ENCODE measurements at places on chromosomes 5 and 9.
A peak's percentile ranks its signal among the peaks of the same experiment; 100 is the strongest.

DNA sequence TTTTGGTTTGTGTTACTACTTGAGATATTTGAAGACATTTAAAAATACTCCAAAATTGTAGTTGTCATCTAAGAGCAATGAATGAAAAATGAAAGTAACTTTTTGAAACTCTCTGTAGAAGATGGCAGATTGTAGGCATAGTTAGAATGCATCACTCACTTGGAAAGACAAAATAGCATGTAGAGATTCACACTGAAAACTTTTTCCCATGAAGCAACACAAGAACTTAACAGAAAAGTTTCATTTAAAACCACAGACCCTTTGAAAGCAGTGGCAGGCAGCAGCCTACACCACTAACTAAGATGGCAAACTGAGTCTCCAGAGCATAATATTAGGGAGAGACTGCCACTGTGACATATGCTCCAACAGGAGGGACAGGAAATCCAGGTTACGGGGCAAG, 18.9 kb upstream of the FAM174A start:
- DNase-seq: peak; percentile 13

DNA sequence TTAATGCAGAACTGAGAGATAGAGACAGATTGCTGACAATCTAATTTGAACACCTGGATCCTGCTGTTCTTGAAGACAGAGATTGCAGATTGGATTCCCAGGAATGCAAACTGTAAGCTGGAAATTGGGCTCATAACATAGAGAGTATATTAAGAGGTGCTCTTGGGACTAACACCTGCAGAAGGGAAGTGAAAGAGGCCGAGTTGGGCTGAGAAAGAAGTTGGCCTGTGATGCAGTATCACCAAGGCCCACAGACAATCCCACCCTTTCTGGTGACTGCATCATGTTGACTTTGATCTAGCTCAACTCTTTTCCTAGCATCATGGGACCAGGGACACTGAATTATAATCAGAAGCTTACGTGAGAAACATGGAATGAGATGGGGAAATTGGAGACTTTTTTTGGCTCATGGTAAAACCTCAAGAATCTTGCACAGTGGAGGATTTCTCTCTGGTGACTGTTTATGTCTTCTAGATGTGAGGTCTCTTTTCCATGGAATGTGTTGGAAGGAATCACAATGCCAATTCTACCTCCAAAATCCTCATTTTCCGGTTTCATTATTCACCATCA, 36.5 kb upstream of the NUDT12 start:
- DNase-seq: no peak

- DNase-seq: peak; percentile 27
Measured at GRCh38 chr5:101678481-101679193, 617.4 kb downstream of the SLCO4C1 start.

- DNase-seq: no peak
Measured at GRCh38 chr9:137764171-137764671, 113.4 kb upstream of the CACNA1B start.

GRCh38 chr9:12705738-12706391, 12.7 kb downstream of the TYRP1 start:
- no peak for DNase-seq

DNA sequence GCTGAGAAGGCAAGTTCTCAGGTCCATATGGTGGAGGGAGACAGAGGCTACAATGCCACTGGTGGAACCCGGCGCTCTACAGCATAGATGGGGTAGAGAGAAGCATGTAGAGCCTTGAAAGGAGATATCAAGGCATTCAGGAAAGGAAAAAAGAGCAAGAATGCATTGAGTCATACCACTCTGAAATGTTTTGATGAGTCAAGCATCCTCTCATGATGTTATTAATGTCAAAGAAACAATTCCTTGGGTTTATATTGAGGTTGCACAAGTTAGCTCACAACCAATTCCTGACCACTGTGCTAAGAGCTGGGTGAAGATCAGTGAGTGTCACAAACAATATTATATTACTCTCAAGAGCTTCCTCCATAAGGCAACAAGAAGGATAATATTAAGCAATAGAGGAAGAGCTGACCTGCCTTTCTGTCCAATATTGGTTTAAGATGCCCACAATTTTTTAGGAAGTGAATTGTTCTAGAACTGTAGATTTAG, 178.0 kb downstream of the RFK start:
- DNase-seq: no peak

DNA sequence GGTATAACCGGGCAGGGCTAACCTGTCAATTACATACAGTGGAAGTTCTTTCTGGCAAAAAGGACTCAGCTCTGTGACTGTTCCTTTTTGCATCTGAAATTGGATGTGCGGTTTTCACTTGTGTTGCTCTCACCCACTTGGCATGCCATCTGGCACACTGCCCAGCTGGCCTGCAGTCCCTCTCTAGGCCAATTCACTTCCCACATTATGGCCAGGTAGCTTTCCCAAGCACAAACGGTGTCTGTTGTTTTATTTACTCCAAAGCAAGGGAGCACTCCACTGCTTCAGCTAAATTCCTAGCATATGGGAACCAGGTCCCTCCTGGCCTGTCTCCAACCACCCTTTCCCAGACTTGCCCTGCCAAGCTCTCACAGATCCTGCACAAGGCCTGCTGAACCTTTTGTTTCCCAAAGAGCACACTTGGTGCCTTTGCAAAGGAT, 132.5 kb downstream of the SEMA6A start:
- peak; percentile 5 for DNase-seq

DNA sequence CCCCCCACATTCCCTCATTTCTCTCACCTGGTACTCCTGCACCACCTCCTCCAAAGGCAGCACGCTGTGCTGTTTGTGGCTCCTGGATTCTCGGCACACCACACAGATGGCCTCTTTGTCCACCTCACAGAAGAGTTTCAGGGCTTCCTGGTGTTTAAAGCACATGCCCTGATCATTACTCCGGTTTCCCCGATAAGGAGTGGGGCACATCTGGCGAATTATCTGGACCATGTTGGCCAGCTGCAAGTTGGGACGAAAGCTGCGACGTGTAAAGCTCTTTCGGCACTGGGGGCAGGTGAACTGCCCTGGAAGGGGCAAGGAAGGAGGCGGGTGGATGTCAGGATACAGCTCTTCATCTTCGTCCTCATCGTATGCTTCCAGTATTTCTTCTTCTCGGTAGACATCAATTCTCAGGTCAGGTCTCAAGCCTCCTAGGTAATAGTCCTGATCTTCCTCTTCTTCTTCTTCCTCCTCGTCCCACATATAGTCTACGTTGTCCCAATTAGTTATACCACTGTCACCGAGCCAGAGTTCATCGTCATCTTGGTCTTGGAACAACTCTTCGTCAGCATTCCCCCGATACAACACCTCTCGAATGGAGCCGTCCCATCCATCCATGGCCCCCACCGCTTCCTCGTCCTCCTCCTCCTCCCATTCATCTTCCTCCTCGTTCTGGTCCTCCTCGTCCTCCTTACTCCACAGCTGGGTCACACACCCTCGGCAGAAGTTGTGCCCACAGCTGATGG, 796 bp downstream of the TRIM52 start:
- no peak for DNase-seq

DNA sequence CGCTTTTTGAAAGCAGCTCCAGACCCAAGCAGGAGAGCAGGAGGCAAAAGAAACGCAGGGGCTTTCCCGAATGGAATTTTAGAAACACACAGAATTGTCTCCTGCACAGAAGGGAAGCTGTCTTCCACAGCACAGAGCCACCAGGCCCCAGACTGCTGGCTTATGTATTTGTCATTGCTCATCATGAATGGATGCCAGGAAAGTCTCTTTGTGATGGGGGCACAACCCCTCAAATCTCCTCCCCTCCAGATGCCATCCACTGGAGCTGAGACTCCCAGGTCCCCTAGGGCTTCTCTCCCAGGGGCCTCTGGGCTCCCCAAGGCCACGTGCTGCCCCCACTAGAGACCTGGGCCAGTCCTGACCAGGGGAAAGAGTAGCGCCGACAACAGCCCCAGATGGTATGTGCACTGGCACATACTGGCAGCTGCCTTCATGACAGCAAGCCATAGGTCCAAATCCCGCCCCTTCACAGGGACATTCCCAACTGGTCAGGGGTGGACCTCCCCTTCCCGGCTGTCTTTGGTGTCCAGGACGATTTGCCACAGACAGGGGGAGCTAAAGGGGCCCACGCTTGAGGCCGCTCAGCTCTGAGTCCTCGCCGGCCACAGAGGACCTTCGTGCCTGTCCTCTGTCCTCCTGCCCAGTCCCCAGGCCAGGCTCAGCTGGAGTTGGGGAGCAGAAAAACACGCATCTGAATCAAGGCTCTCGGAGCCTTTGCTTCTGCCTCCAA, 127.8 kb downstream of the KCNIP1 start:
- DNase-seq: no peak

- no peak for DNase-seq
Measured at GRCh38 chr5:150180241-150181026, 9.4 kb upstream of the SLC6A7 start.
